ENCODE measurements at places on chromosomes 2 and 18. TPM values are rescaled to one million over a fixed set of nuclear protein-coding genes. Genes with fewer than 3 reads are reported as not detected.

DNA sequence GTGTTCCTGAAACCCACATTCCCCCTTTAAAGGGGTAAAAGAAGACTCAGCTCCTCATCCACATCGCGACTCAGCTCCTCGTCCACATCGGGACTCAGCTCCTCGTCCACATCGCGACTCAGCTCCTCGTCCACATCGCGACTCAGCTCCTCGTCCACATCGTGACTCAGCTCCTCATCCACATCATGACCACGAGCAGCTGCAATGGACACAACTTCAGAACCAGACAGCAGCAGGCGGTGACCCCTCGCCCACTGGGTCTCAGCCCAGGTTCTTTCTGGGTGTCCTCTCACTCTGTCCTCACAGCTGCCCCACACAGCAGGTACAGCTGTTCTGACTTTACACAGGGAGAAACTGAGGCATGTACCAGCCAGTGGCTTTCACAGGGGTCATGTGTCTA, 163.5 kb upstream of the SALL3 start:
- peaks cover 57% of the 10 kb centered on the region for H3K27me3 ChIP-seq
- DNase-seq = no peak
- no peak overlapping the region for H3K27ac ChIP-seq

DNA sequence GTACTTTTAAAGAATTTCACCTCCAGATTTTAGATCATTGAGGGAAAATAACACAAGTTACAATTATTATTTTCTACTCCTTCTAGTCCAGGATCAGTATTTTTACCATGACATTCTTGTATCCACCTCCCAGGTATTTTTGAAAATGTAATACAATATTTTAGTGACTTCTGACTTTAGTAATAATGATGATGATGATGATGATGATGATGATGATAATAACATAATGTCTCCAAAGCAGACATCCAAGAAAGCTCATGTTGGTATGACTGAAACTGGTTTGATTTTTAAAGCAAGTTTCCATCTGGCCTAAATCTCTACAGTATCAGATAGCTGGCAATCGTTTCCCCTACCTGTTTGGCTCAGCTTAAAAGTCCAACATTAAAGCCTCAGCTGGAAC, 140.0 kb upstream of the GULP1 start:
- no peaks in the 10 kb centered on the region for H3K4me1 ChIP-seq
- DNase-seq = no peak
- no peak overlapping the region for H3K27ac ChIP-seq
- H3K36me3 ChIP-seq = no peaks in the 10 kb centered on the region
- H3K4me3 ChIP-seq = no peak overlapping the region
- no peaks in the 10 kb centered on the region for H3K27me3 ChIP-seq

DNA sequence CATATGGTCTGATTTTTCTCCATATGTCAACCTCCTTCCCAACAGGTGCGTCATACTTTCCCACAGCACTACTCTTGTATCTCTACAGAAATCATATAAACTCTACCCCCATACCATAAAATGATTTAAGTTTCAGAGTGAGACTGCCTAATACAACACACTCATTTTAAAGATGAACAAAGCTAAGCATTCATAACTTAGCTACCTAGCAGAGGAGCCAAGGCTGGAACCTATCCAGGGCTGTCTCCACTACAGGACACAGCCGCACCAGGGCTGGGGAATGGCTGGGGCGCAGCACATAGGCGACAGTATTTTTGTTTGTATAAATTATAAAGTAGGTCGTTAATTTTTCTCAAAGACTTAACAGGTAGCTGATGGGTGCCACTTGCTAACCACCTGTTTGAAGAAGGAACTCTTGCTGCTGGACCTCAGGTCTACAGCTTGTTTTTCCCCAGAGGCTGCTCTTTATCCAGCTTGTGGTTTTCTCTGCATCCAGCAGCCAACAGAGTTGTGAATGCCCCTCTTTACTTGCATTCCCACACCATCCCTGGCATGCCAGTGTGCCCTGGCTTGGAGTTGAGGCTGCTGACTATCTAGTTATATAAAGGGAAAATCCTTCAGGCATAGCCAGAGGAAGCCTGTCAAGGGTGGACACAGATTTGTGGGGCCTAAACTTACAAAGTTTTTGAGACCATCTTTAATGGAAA, 62.0 kb downstream of the HNRNPLL start:
- no peak overlapping the region for H3K4me3 ChIP-seq
- H3K27me3 ChIP-seq = no peaks in the 10 kb centered on the region
- H3K36me3 ChIP-seq = no peaks in the 10 kb centered on the region
- no peak overlapping the region for H3K27ac ChIP-seq
- no peak for DNase-seq
- no peaks in the 10 kb centered on the region for H3K4me1 ChIP-seq

DNA sequence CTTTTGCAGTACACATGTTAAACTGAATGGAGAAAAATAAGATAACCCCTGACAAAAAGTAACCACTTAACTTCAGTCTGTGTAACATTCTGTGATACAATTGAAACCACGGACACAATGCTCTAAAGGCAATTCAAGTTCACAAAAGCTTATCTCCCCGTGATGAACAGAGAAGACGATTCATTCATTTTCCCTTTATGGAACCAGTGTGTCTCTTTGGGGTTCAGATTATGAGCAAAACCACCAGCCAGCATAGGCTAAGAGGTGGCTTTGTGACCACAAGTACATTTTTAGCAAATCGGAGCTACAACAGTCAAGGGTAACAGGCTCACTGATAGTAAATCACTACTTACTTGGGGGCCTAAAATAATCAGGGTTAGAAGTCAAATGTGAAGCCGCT, 120.6 kb upstream of the SMAD7 start:
- H3K4me1 ChIP-seq = no peaks in the 10 kb centered on the region
- no peak overlapping the region for H3K4me3 ChIP-seq
- DNase-seq = no peak
- no peaks in the 10 kb centered on the region for H3K36me3 ChIP-seq
- H3K27me3 ChIP-seq = no peaks in the 10 kb centered on the region

GRCh38 chr18:21833604-21834298, 93.2 kb downstream of the MIB1 start:
- DNase-seq = no peak
- H3K4me1 ChIP-seq = no peaks in the 10 kb centered on the region
- H3K36me3 ChIP-seq = no peaks in the 10 kb centered on the region
- no peak overlapping the region for H3K27ac ChIP-seq

The TXNL1 gene
- 75.8 TPM for total RNA-seq

The UGT1A10 gene
- not detected for total RNA-seq

The SEPTIN2 gene
- total RNA-seq = 185 TPM

DNA sequence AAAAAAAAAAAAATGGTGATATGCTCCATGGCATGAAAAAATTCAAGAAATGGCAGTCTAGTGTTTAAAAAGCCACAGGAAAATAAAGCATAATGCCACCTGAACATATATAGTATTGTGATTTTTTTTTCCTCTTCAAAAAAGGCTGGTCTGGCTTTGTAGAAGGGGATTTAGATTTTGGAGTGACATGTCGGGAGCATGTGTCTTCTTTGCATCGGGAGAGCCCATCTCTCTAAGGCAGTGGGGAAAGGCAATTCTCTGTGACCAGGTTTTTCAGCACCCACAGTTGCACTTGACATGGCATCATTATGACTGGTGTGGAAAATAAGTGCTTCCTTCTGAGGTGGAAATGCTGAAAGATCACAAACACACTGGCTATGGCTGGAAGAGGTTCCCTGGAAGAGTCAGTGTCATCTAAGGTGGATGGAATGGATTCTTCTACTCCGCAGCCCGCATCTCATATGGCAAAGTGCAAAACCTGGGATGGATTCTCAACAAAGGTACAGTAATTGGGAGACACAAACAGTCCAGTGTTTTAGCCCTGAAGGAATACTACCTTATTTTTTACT, 172.5 kb downstream of the AGAP1 start:
- no peaks in the 10 kb centered on the region for H3K36me3 ChIP-seq
- peak; percentile 80 for DNase-seq
- H3K27me3 ChIP-seq = no peaks in the 10 kb centered on the region

- DNase-seq = no peak
- H3K4me3 ChIP-seq = no peak overlapping the region
- H3K4me1 ChIP-seq = peaks cover 34% of the 10 kb centered on the region
- no peaks in the 10 kb centered on the region for H3K27me3 ChIP-seq
- H3K27ac ChIP-seq = no peak overlapping the region
- no peaks in the 10 kb centered on the region for H3K36me3 ChIP-seq
Observed at GRCh38 chr2:188306271-188306670, 14.6 kb downstream of the GULP1 start.

DNA sequence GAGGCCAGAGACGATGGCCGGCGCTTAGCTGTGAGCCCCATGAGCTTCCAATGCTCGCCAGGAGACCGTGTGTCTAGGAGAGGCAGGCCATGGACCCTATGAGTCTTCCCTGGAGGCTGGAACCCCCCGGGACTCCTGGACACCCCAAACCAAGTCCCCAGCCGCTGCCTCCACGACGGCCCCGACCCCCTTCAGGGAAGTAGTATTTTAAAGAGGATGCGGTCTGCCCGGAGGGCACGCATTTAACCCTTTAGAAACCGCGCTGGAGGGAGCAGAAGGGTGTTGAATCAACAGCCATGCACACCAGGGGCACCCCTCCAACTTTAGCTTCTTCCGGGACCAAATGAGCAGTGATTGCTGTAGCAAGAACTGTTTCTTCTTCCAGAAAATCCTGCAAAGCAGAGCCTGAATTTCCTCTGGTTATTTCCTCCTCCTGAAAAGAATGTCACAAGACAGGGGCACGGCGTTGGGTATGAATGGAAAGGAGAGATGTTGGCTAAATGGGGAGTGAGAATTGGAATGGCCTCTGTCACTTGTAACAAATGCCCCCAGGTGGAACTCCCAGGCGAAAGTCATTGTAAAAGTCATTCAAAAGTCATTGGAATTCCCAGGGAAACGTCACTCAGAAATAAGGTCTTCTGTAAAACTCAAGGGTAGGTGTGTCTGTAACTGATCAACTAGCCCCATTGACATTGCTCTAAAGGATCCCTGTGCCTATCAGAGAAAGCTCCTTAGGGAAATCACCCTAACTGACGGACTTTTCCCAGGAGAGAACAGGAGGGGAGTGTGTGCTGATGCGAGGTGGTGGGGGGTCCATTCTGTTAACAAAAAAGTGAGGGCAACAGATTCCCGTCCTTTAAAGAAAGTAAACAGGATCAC, 5.8 kb upstream of the GBX2 start:
- H3K36me3 ChIP-seq = no peaks in the 10 kb centered on the region
- no peak for DNase-seq
- H3K4me1 ChIP-seq = peaks cover 8% of the 10 kb centered on the region
- H3K27ac ChIP-seq = no peak overlapping the region
- H3K4me3 ChIP-seq = no peak overlapping the region

GRCh38 chr18:7793100-7793499, 226.0 kb downstream of the PTPRM start:
- no peak for DNase-seq
- no peaks in the 10 kb centered on the region for H3K27me3 ChIP-seq
- no peaks in the 10 kb centered on the region for H3K4me1 ChIP-seq

DNA sequence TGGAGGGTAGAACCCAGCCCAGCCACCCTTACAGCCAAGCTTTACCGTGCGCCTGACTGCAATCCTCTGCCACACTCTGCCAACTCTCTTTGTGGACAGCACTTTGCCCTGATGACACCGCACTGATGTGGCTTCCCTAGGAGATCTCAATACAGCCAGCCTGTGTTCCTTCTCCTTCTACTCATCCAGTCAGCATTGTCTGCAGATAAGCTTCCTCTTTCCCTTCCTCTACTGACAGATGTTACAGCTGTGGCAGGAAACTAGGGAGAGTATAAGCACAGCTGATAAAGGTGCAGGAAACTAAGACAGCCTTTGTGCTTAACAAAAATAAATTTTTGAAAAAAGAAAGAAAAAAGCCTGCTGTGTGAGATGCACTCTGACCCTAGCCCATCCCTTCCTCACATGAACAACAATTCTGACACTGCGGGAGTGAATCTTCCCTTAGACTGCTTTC, 25.0 kb downstream of the CEP68 start:
- H3K4me3 ChIP-seq = no peak overlapping the region
- peaks cover 44% of the 10 kb centered on the region for H3K36me3 ChIP-seq
- H3K4me1 ChIP-seq = peaks cover 5% of the 10 kb centered on the region

GRCh38 chr18:9760641-9761040, 52.5 kb downstream of the RAB31 start:
- no peaks in the 10 kb centered on the region for H3K27me3 ChIP-seq
- H3K4me3 ChIP-seq = no peak overlapping the region
- no peaks in the 10 kb centered on the region for H3K36me3 ChIP-seq
- DNase-seq = no peak
- no peaks in the 10 kb centered on the region for H3K4me1 ChIP-seq

The TOGARAM2 gene
- not detected for total RNA-seq

The STPG4 gene
- not detected for total RNA-seq

DNA sequence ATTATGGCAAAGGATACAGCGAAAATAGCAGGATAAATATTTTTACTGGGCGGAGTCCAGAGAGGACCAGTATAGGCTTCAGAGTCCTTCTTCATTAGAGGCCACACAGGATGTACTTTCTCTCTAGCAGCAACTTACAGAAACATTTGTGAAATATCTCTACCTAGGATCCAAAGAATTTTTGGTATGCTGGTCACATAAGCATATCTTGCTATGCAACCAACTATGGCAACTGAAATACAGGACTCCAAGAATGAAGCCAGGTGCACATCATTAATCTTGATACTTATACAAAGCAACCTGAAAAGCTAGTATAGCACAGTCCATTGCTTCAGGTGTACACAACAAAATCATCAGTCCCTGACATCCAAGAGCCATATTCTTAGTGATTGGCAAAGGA, 59.1 kb upstream of the NABP1 start:
- H3K36me3 ChIP-seq = no peaks in the 10 kb centered on the region
- no peaks in the 10 kb centered on the region for H3K27me3 ChIP-seq
- peaks cover 26% of the 10 kb centered on the region for H3K4me1 ChIP-seq
- H3K4me3 ChIP-seq = no peak overlapping the region
- DNase-seq = no peak

DNA sequence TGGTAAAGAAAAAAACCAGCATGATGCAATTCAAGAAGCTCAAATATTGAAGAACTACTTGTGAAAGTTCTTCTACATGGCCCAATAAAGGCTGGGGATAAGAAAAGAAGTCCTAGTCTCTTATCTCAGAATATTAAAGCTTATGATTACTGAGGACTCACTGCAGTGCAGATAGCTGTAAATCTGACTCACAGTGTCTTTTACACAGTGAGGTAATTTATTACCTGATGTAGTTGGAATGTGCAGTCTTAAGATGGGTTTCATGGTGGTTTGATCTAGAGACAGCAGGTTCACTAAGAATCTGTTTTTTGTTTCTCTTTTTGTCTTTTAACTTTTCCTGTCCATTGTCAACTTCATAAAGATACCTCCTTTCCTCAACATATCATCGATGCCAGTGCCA, 484.0 kb upstream of the MAP2 start:
- H3K27me3 ChIP-seq = no peaks in the 10 kb centered on the region
- no peaks in the 10 kb centered on the region for H3K4me1 ChIP-seq
- no peak overlapping the region for H3K4me3 ChIP-seq
- no peaks in the 10 kb centered on the region for H3K36me3 ChIP-seq
- H3K27ac ChIP-seq = no peak overlapping the region
- DNase-seq = no peak

- no peaks in the 10 kb centered on the region for H3K36me3 ChIP-seq
- H3K27me3 ChIP-seq = no peaks in the 10 kb centered on the region
- H3K4me3 ChIP-seq = no peak overlapping the region
- no peak for DNase-seq
- peaks cover 23% of the 10 kb centered on the region for H3K4me1 ChIP-seq
Observed at GRCh38 chr2:69580486-69580885, 63.1 kb downstream of the AAK1 start.

- H3K4me3 ChIP-seq = no peak overlapping the region
- no peaks in the 10 kb centered on the region for H3K36me3 ChIP-seq
- DNase-seq = no peak
- no peak overlapping the region for H3K27ac ChIP-seq
- H3K4me1 ChIP-seq = peaks cover 7% of the 10 kb centered on the region
- H3K27me3 ChIP-seq = no peaks in the 10 kb centered on the region
Observed at GRCh38 chr2:143720095-143720664, 591.0 kb downstream of the ARHGAP15 start.

GRCh38 chr2:61928826-61929461, 23.5 kb downstream of the COMMD1 start:
- H3K4me3 ChIP-seq = no peak overlapping the region
- no peaks in the 10 kb centered on the region for H3K36me3 ChIP-seq
- H3K4me1 ChIP-seq = no peaks in the 10 kb centered on the region
- H3K27ac ChIP-seq = no peak overlapping the region
- H3K27me3 ChIP-seq = no peaks in the 10 kb centered on the region

All from PC-3 (cell line).